ENCODE measurements at places on chromosomes 16 and 17. TPM values are rescaled to one million over a fixed set of nuclear protein-coding genes. Genes with fewer than 3 reads are reported as not detected.

The SLC5A11 gene
- polyA plus RNA-seq, result not detected

The DRC3 gene
- not detected for polyA plus RNA-seq

The CRHR1 gene
- polyA plus RNA-seq, result not detected

The YBX2 gene
- not detected for polyA plus RNA-seq

The STAT3 gene
- 153 TPM for polyA plus RNA-seq

The YWHAE gene
- 28.3 TPM for polyA plus RNA-seq

The MYOCD gene
- not detected for polyA plus RNA-seq

The SLFN14 gene
- polyA plus RNA-seq, result 0.13 TPM

The PRSS53 gene
- 0.49 TPM for polyA plus RNA-seq

- H3K27ac ChIP-seq, result no peak overlapping the region
- H3K4me3 ChIP-seq, result no peak overlapping the region
- peaks cover 6% of the 10 kb centered on the region for H3K27me3 ChIP-seq
Observed at GRCh38 chr17:83084621-83085056, 5.2 kb downstream of the METRNL start.

DNA sequence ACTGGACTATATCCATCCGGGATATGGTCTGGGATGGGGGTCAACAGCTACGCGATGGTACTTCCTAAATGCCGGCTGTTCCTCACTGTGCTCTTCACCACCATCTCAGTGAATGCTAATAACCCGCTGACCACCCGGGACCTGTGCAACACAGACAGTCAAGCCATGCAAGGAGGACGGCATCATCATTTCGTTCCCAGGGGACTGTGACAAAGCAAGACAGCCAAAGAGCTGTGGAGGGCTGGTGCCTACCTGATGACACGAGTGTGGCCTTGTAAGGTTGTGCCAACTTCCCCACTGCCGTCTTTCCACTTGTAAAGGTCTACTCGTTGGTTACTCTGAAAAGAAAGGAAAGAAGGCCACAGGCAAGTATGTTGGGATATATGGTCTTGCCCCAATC, 33.7 kb downstream of the WDR59 start:
- DNase-seq, result no peak
- H3K4me1 ChIP-seq, result peaks cover 4% of the 10 kb centered on the region
- H3K4me3 ChIP-seq, result no peak overlapping the region
- H3K36me3 ChIP-seq, result peaks cover 8% of the 10 kb centered on the region

DNA sequence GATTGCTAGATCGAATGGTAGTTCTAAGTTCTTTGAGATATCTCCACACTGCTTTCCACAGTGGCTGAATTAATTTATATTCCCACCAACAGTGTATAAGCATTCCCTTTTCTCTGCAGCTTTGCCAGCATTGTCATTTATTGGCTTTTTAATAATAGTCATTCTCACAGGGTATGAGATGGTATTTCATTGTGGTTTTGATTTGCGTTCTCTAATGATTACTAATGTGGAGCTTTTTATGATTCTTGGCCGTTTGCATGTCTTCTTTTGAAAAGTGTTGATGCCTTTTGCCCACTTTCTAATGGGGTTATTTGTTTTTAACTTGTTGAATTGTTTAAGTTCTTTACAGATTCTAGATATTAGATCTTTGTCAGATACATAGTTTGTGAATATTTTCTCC, 36.5 kb upstream of the BCAS3 start:
- no peak for DNase-seq
- H3K27ac ChIP-seq, result no peak overlapping the region
- H3K4me3 ChIP-seq, result no peak overlapping the region

DNA sequence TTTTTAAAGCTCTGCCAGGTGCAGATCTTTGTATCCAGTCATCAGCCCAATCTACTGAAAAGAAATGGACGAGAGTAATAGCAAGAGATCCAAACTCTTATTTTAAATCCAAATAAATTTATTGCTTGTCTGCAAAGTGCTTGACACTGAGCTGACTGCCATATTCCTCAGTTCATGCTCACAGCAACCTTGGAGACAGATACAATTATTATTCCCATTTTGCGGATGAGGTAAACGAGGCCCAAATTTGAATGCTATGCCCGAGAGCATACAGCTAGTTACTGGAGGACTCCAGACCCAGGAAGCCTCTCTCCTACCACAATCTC, 620 bp downstream of the NOB1 start:
- DNase-seq, result no peak
- peak overlapping the region; percentile 100 for H3K4me3 ChIP-seq
- H3K27ac ChIP-seq, result peak overlapping the region; percentile 100
- peaks cover 3% of the 10 kb centered on the region for H3K36me3 ChIP-seq

DNA sequence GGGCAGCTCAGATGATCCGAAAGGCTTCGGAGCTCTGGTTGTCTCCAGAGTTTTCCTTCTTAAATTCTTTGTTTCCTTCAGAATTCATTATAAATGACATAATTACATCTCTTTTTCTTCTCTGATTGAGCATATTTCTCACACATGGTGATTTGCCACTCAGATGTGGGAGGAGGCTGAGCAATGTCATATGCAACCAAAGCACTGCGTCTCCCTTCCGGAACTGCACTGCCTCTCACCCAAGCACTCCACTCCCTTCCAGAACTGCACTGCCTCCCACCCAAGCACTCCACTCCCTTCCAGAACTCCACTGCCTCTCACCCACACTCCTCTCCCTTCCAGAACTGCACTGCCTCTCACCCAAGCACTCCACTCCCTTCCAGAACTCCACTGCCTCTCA, 131.5 kb downstream of the SALL1 start:
- peaks cover 13% of the 10 kb centered on the region for H3K27me3 ChIP-seq
- no peaks in the 10 kb centered on the region for H3K4me1 ChIP-seq
- H3K36me3 ChIP-seq, result no peaks in the 10 kb centered on the region
- no peak for DNase-seq
- H3K4me3 ChIP-seq, result no peak overlapping the region

DNA sequence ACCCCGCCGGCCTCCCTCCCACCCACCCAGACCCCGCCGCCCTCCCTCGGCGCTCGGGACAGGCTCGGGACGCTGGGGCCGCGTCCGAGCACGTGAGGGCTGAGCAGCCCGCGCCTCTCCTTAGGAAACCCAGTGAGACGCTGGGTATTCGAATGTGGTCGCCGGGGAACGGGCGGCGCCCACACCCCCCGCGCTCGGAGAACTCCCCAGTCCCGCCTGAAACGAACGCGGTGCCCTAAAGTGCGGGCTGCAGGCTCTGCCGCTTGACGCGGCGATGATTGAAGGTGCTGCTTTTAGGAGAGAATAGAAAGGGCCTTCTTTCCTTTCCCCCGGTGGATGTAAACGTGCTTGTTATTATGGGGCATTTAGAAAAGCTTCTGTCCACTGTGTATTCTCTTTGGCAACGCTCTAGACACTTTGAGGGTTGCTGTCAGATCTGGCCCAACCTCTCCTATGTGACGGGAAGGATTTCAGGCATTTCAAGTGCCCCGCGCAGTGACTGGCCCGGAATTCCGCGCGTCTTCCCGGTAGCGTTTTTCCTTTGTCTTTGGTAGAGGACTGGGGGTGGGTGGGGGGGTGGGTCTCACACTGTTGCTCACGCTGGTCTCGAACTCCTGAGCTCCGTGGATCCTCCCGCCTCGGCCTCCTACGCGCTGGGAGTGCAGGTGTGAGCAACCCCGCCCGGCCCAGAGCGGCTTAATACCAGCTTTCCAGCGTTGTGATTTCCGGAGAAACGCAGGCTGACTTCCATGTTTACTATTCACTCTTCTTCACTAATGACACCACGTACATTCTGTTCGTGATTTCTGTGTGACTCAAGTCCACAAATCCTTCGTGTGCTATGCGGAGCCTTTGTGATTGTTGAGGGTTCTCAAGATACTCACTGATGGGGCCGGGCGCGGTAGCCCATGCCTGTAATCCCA, 21.8 kb upstream of the FOXK2 start:
- peaks cover 27% of the 10 kb centered on the region for H3K4me1 ChIP-seq
- H3K36me3 ChIP-seq, result no peaks in the 10 kb centered on the region
- H3K4me3 ChIP-seq, result peak overlapping the region; percentile 93
- H3K27ac ChIP-seq, result peak overlapping the region; percentile 92
- DNase-seq, result peak; percentile 21
- H3K27me3 ChIP-seq, result no peaks in the 10 kb centered on the region

DNA sequence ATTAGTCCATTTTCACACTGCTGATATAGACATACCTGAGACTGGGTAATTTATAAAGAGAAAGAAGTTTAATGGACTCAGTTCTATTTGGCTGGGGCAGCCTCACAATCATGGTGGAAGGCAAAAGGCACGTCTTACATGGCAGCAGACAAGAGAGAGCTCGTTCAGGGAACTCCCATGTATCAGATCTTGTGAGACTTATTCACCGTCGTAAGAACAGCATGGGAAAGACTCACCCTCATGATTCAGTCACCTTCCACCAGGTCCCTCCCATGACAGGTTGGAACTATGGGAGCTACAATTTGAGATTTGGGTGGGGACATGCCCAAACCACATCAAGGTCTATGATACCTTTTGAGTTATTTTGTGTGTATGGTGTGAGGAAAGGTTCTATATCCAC, 66.9 kb downstream of the METRNL start:
- no peak overlapping the region for H3K4me3 ChIP-seq
- no peaks in the 10 kb centered on the region for H3K4me1 ChIP-seq
- H3K27ac ChIP-seq, result no peak overlapping the region

All from naive thymus-derived CD8-positive, alpha-beta T cell (primary cell).